ENCODE measurements at places on chromosomes 13 and 19.

GRCh38 chr19:23470873-23471545 is 75.7 kb upstream of the ZNF91 start:
- no peak for DNase-seq

- no peak for DNase-seq
These were observed 5.8 kb upstream of the HSPH1 start for GRCh38 chr13:31167490-31167889.

DNA sequence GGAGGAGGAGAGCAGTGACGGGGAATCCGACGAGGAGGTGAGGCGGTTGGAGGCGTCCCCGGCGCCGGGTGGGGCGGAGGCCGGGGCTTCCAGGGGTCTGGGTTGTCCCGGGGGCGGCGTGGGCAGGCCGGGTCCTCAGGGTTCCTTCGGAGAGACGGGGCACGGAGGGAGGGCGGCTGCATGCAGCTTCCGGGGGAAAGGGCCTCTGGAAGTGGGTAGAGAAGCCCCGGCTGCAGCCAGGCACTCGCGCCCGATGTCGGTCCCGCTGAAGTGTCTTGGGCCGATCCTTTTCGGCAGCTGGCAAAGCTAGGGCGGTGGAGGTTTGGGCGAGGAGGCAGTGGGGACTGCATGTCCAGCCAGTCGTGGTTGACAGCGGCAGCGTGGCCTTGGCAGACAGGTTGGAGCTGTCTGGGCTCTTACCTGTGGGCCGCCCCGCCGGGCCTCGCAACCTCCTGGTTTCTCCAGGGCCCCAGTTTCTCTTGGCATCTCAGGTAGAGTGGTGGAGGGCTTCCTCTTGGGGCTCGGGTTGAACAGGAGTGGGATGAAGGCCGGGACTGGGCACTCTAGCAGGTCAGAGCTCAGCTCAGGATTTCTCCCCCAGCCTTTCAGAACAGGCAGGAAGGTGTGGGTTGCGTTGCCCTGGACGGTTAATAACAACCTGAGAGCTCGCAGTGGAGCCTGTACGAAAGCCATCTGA is 690 bp downstream of the KMT2B start:
- DNase-seq, result no peak

DNA sequence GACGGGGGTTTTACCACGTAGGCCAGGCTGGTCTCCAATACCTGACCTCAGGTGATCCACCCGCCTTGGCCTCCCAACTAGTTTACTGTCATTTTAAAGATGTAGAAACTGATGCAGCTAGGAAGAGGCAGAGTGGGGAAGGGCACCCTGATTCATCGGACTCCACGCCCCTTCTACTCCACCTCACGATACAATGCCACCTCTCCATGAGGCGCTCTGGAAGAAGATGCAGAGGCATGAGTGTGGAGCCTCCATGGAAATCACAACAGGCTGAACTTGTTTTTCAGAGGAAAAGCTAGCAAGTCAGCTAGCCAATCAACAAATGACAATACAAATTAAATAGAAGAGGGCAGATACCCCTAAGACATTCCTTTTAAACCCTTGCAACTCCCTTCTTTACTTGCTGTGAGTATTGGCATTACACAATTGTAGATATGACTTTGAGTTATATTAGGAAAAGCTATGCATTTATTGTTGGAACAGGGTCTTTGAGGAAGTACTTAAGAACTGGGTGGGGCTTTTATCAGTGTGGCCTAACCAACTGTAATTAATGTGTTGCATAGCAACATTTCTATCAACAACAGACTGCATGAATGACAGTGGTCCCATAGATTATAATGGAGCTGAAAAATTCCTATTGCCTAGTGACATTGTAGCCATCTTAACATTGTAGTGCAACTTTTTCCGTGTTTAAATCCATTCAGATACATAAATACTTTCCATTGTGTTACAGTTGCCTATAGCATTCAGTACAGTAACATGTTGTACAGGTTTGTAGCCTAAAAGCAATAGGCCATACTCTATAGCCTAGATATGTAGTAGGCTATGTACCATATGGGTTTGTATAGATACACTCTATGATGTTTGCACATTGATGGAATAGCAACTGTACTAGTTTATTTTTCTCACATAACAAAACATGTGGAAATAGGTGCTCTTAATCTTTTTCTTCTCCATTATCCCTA is 17.6 kb downstream of the WDFY2 start:
- DNase-seq, result no peak

DNA sequence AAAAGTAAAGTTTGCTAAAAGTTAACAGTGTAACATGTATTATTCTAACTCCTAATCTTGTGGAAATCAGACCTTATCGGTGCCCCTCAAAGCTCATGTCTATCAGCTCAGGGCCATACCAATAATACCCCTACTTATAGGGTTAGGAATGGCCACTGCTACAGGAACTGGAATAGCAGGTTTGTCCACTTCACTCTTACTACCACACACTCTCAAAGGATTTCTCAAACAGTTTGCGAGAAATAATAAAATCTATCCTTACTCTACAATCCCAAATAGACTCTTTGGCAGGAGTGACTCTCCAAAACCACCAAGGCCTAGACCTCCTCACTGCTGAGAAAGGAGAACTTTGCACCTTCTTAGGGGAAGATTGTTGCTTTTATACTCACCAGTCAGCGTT is 1677.7 kb downstream of the OLFM4 start:
- no peak for DNase-seq

DNA sequence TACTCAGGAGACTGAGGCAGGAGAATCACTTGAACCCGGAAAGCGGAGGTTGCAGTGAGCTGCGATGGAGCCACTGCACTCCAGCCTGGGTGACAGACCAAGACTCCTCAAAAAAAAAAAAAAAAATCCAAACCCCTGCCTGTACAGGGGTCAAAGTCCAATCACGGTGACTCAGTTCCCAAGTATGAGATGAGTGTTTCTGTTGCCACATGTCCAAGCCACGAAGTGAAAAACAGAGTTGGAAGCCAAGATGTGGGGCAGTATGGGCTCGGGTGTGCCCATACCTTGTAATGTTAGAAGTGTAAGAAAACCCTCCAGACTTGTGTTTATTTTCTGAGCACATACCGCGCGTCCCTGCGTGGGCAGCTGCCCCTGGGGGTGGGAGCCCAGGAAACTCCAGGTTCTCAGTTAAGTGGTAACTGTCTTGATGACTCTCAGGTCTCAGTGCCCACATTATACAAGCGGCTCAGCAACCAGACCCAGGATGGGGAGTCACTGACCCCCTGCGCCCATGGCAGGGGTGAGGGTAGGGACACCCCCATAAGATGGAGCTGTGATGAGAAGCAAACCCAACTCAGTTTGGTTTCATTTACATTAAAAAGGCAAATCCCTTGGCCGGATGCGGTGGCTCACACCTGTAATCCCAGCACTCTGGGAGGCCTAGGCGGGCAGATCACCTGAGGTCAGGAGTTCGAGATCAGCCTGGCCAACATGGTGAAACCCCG is 1.2 kb upstream of the GPX4 start:
- DNase-seq, result peak; percentile 95

GRCh38 chr19:44003461-44004009 is 778 bp downstream of the ZNF230 start:
- no peak for DNase-seq

Data from fibroblast of skin of left quadriceps (primary cell).